HS-5 (cell line): ENCODE measurements at places on chromosomes 1 and 21.
A peak's percentile ranks its signal among the peaks of the same experiment; 100 is the strongest.

GRCh38 chr1:231847612-231848397, 221.2 kb downstream of the DISC1 start:
- no peak for DNase-seq

DNA sequence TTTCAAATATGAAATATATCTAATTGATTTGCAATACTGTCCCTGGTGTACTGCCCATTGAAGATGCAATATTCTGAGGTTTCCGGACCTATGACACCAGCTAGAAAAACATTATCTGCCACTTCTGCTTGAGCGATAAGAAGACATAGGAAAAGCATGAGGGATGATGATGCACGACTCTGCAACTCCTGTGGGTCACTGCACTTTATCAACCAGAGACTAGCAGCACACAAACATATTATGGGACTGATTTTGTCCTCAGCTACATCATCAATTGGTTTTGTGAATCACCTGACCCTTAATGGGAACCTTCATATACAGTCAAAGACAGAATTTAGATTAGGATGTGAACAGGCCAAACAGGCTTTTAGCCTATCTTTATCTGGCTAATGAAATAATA, 13.8 kb upstream of the KCNA3 start:
- no peak for DNase-seq

DNA sequence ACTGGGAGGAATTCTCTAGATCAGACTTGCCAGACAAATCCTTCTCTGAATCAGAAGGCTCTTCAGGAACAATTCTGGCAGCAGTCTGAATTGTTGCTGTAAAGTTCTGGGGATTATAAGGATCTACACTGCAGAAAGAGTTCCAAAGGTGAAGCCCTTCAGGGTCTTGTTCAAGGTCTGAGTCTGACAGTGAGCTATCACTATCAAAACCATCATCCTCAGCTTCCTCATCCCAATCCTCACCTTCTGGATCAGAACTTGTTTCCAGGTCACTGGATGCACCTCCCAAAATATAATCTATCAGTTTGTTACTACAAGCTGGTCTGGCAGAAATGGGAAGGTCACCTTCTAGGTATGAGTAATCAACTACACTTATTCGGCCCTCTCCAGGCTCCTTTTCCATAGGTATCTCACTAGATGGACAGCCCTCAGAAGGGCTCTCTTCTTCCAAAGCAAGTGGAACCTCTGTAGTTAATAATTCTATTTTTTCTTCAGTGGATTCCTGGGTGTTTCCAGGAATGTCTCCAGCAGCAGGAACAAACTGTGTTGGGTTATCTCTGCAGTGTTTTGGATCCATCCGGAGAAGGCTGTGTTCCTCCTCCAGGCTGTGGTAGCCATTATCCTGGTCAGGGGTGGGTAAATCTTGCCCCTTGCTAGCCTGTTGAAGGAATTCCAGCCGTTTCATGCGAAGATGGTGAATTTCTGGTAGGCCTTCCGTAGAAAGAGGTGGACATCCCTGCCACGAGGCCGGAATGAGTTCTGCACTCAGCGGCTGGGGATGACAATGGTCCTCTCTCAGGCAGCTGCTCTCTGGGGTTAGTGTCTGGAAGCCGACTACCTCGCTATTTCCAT, 1.6 kb downstream of the PPP1R15B start:
- DNase-seq, result no peak

DNA sequence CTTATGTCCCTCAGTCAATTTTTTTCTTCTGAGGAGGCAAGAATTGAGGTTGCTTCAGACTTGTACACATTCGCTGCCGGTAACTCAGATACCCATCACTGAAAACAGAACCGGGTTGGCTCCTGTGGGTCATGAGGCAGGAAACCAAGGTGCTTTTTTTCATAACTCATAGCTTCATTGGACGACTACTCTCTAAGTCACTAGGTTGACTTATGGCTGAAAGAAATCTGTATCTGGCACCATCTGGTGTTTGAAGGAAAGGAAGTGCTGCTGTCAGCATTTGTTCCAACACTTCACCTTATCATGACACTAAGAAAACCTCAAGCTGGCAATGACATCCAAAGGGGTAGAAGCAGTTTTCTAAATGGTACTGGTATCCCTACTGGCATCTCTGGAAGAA, 82.3 kb downstream of the TBX19 start:
- DNase-seq, result no peak

GRCh38 chr1:86346388-86346787, 49.7 kb downstream of the ODF2L start:
- no peak for DNase-seq

DNA sequence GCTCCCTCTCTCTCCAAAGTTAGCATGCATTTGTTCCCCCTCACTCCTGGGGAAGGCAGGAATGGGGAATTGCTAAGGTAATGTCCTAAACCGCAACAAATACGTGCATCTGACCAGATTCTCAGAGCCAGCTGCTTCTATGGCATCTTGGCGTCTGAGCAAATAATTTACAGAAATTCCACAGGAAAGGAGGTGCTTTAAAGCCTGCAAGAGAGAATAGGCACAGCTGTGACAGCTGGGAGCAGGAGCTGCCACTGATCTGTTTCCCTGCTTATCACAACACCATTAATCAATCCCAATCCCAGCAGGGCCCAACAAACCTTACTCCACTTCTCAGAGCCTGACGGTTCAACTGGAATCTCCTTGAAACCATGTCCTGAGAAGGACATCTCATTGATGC, 83.5 kb upstream of the ZNF281 start:
- no peak for DNase-seq

GRCh38 chr1:118223426-118223825, 38.4 kb upstream of the SPAG17 start:
- no peak for DNase-seq

DNA sequence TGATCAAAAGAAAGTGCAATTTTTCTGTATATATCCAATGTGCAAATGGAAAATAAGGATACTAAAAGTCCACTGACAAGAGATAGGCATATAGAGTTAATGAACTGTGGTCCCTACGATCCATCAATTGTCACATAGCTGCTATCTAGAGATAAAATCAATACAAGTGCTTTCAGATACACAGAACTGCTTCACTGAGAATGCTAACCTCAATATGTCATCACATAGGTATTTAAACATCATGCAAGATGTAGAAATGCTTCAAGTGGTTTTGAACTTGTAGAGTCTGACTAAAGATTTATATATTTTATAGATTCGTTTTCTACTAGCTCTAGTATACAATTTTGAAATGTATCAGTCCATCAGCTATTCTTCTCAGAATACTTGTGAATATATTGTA, 1604.7 kb downstream of the PLA2G4A start:
- peak; percentile 72 for DNase-seq

GRCh38 chr1:75412616-75413015, 198.3 kb downstream of the SLC44A5 start:
- DNase-seq, result peak; percentile 51

GRCh38 chr1:246617156-246617555, 50.9 kb downstream of the CNST start:
- DNase-seq, result no peak

GRCh38 chr21:26795866-26796329, 49.3 kb downstream of the ADAMTS1 start:
- no peak for DNase-seq

- DNase-seq, result no peak
Observed at GRCh38 chr1:156858959-156859522, at the start of gene INSRR. Gene INSRR, minus strand, starts transcription at chr1:156859117. Its CDS starts 496 bp downstream, at chr1:156858621.

DNA sequence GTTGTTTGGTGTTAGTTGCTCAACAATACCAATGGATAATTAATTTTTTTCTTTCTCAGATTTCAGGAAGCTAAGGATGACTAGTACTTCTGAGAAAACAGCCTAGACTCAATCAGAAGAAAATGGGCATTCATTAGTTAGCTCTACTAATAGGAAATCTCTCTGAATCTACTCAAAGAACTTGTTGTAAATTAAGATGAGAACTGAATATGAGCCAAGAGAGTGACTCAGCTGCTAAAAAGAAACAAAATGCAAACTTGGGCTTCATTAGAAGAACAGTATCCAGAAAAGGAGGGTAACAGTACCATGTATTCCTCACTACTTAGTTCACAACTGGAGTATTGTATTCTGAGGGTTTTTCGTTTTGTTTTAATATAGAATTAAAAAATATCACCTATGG, 12.5 kb downstream of the FOXJ3 start:
- no peak for DNase-seq

- no peak for DNase-seq
Observed at GRCh38 chr1:175635092-175635491, 108.3 kb downstream of the TNR start.

GRCh38 chr1:226798427-226799411, 59.6 kb upstream of the ITPKB start:
- no peak for DNase-seq

GRCh38 chr1:33512226-33513011, 40.0 kb downstream of the ZSCAN20 start:
- no peak for DNase-seq

GRCh38 chr1:29462096-29462495, 225.8 kb downstream of the PTPRU start:
- no peak for DNase-seq

- DNase-seq, result no peak
Observed at GRCh38 chr1:42923367-42924081, 35.1 kb downstream of the SLC2A1 start.
